Dermis blood vessel endothelial cell (primary cell): ENCODE measurements at places on chromosomes 6 and 20. TPM values are rescaled to one million over a fixed set of nuclear protein-coding genes. Genes with fewer than 3 reads are reported as not detected.

TMEM200A gene
- 0.14 and 0.34 TPM in 2 replicates for total RNA-seq

ALDH5A1 gene
- 1.0 and 1.2 TPM in 2 replicates for total RNA-seq

FAM120B gene
- total RNA-seq, result 12.8 and 18.1 TPM in 2 replicates

BPI gene
- total RNA-seq, result not detected in 2 replicates

TFAP2D gene
- total RNA-seq, result not detected in 2 replicates

DNA sequence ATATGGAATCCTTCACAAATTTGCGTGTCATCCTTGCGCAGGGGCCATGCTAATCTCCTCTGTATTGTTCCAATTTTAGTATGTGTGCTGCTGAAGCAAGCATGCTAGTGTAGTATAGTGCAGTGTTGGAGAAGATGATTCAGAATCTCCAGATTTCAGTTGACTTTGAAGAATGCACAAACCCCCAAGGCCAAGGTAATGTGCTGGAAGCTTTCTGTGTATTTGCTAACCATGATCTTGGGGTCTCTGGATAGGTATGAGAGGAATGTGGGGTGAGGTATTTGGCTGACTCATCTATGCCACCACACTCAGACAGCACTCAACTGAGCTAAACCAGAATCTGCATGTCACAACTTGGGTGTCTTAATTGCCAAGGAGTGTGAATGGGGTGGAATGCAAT lies 42.6 kb upstream of the DEK start:
- no peak for DNase-seq

- no peak for DNase-seq
These were observed 206.5 kb downstream of the TPBG start for GRCh38 chr6:82570083-82570482.

DNA sequence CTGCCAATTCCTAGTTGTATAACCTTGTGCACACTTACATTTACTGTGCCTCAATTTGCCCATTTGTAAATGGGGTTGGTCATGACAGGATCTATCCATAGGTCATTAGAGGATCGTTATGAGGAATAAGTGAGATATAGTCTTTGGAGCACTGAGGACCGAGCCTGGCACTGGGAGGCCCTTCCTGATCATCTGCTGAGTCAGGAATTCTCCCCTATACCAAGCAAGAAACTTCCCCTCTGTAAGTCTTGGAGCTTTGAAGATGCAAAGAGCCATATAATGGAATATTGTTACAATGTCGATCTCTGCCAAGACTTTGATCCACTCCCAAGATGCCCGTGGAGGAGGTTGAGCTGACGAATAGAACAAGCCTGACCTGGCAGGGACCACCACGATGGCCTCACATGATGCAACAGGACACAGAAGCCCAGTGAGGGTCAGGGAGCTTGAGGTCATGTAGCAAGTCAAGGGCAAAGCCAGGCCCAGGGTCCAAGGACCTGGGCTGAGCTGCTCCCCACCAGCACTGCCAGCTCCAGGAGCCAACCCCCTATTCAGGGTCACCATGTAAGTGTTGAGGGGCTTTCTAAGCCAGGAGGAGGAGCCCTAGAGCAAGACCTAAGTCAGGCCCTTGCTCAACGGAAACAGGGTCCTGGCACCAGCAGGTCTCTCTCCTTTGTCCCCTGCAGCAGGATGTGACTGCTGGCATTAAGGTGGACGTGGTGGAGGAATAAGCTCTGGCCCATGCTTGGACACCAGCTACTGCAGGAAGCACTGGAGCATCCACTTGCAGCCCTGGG lies 16.7 kb downstream of the PDRG1 start:
- peak; percentile 28 for DNase-seq

- peak; percentile 41 for DNase-seq
These were observed 544.1 kb downstream of the QKI start for GRCh38 chr6:163958646-163959045.
